ENCODE measurements at places on chromosomes 12 and 14.

DNA sequence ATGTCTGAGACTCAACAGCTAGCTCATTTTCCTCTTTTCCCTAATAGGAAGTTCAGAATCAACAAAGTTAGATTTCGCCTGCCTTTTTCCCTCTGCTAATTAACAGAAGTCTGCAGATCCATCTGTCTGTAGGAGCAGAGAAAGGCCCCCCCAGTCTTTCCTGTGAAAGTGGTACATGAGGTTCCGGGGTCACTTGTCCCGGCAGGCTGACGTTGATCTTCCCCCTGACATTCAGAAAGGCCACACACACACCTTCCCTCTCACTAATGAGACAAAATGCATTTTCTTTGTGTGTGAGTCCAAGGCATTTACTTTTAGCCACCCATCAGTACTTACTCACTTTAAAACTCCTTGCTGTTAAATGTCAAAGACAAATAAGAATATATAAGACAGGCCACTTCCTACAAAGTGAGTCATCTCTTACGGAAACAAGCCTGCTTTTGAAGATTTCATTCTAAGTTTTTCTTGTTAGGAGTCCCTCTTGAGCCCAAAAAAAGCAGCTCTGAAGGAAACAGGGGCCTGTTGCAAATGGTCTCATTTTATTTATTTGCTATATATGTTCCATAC is 138.7 kb downstream of the TTC7B start:
- peak; percentile 10 for DNase-seq

GRCh38 chr12:10256064-10256463 is 43.4 kb downstream of the GABARAPL1 start:
- DNase-seq: no peak

DNA sequence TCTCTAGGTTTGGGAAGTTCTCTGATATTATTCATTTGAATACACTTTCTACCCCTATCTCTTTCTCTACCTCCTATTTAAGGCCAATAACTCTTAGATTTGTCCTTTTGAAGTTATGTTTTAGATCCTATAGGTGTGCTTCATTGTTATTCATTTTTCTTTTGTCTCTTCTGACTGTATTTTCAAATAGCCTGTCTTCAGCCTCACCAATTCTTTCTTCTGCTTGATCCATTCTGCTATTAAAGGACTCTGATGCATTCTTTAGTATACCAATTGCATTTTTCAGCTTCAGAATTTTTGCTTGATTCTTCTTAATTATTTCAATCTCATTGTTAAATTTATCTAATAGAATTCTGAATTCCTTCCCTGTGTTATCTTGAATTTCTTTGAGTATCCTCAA is 199.2 kb downstream of the CRADD start:
- no peak for DNase-seq

DNA sequence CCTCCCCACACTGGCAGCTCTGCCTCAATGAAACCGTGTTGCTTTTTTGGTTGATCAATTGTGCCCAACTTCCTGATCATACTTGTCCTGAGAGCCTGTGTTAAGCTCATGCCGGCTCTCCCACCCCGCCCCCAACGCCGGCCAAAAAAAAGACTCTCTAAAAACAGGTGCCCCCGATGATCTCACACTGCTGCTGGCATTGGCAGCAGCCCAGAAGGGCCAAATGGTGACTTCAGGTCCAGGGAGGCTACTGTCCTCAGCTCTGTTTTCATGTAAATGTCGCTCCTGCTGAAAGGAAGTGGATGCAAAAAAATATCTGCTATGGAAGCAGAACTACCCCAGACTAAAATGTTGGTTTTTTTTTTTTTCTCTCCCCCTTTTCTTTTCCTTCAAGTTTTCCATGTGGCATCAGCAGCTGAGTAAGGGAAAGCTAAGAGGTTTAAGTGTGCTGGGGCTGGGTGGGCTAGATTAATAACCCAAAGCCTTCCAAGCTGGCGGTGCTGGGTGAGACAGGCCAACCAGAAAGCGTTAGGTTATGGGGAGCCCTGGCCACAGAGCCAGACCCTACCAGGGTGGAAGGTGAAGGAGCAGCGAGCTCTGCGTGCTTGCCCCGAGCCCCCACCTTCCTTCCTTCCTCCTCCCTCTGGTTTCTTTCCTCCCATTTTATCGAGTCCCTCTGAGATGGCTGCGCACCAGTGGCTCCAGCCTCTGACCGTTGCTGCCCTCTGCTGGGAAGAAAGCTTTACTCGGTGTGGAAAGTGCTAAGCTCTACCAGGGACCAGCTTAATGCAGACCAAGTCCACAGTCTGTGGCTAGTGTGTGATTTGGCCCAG is 396.1 kb downstream of the NRXN3 start:
- peak; percentile 8 for DNase-seq

GRCh38 chr12:75419841-75420240 is 29.0 kb downstream of the GLIPR1L2 start:
- no peak for DNase-seq

DNA sequence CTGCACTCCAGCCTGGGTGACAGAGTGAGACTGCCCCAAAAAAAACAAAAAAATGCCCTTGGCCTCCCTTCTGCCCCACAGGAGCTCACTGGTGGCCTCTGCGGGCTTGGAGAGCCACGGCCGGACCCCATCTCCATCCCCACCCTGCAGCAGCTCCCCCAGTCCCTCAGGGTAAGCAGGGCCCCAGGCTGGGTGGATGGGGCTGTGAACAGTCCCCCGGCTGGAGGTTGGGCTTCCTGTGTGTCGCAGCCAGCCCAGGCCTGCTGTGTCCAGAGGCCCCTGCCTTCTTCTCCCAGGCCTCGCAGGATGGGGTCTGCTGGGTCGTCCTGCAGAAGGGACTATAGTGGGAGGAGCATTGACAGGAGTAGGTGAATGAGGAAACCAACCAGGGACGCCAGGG is 15.4 kb upstream of the PUS1 start:
- DNase-seq: no peak

DNA sequence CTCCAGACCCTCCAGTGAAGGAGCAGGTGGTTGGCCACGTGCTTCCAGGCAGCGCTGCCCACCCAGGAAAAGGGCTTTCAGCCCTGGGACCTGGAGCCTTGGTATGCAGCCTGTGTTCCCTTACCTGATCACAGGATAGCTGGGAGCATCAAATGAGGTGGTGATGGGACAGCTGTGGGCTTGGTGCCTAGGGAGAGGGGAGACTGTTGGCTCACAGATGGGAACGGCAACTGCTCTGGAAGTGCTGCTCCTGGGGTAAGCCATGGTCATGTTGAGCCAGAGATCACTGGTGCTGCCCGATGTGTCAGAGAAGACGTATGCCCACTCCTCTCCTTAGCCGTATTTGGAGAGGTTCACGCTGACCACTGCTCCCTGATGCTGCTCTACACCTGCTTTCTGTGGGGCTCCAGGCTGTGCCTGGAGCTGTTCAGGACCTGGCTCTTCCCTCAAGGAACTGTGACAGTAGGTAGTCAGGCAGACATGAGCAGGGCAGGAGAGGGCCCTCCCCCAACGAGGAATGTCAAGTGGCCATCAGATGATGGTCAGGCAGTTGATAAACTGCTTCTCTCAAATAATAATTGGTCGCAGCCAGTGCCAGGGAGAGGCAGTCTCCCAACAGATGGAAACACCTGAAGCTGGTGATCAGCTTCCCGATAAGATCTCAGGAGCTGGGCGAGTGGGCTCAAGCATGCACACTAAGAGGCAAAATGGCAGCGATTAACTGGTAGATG is 2.8 kb upstream of the CYP46A1 start:
- no peak for DNase-seq

GRCh38 chr12:50217202-50217601 is 50.0 kb upstream of the CERS5 start:
- no peak for DNase-seq

- no peak for DNase-seq
These were observed 79.0 kb downstream of the TMX1 start for GRCh38 chr14:51318813-51319597.

GRCh38 chr12:108855284-108856169 is 1.9 kb downstream of the SSH1 start:
- DNase-seq: no peak

GRCh38 chr12:69919495-69919894 is 94.5 kb downstream of the MYRFL start:
- DNase-seq: no peak

DNA sequence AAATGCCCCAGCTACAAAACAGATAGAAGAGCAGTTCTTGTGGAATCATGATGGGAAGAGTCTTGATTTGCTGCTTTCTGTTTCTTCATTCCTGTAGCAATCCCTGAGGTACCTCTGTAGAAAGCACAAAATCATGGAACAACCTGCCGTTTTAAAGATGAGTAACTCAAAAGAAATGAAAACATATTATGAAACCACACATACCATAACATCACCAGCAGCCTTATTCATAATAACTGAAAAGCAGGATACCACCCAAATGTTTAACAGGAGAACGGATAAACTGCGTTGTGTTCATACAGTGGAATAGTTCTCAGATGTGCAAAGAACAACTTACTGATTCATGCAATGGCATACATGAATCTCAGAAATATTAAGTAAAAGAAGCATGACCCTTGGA is 188.1 kb downstream of the RGS6 start:
- no peak for DNase-seq

- DNase-seq: no peak
These were observed 707 bp upstream of the MED6 start for GRCh38 chr14:70601162-70601561.

GRCh38 chr12:68919581-68920239 is 13.3 kb downstream of the CPM start:
- no peak for DNase-seq

DNA sequence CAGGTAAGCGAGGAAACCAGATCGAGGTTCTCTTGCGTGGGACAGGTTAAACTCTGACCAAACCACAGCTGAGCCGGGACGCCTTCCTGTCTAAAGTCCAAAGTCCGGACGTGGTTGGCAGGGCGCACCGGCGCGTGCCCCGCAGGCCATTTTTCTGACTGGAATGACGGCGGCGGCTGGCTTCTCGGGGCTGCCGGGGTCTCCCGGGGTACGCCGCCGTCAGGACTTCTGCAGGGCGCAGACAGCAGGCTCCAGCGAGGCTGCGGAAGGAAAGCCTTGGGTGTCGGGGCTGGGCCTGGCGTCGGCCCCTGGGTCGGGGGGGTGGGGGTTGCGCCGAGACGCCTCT is 32.8 kb downstream of the MIA2 start:
- no peak for DNase-seq

DNA sequence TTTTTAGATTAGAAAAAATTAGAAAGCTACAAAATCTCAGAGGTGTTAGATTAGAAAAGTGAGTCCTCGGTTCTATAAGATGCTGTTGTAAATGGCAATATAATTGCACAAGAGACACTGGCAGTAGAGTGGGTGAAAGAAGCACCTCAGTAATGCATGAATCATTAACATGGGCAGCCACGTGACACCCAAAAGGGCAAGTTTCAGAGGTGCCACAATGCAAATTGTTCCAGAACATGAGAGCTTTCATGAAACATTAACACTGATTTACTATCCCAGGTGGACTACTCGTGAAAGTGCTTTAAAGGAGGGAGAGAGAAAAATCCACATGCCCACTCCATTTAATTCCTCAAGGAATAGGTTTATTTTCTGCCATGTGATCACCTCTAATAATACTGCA is 108.4 kb downstream of the PTPRR start:
- DNase-seq: no peak

DNA sequence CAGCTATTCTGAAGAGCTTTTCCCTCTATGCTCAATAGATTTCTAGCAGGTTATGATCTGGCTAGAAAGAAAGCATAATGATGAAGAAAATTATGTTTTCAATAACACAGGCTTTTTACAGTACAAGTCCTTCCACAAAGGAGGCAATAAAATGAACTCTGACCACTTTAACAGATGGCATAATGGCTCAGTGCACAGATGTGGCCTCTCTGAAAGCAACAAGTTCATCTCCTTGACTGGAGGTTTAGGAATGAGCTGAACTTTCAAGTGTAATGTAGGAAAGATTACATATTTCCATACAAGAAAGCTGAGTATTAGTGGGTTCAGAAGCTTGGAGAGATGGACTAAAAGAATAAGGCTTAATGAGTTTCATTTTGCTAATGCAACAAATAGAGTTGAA is 147.4 kb downstream of the EFCAB11 start:
- DNase-seq: no peak

DNA sequence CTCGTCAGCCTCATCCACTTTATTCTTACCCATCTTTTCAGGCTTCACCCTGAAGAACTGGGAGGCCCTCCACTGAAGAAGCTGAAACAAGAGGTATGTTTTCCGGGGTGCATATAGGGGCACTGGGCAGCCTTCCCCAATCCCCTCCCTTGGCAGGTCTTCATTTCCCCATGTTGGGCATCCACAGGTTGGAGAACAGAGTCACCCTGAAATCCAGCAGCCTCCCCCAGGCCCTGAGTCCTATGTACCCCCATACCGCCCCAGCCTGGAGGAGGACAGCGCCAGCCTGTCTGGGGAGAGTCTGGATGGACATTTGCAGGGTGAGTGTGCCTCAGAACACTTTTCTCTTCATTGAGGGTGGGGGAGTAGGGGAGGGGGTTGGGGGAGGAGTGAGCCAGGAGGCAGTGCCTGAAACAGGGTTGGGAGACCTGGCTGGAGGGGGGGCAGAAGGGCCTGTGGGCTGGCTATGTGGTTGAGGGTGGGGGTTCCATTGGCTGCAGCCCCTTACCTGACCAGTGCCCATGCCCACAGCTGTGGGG is 4.0 kb downstream of the NAB2 start:
- DNase-seq: no peak

Data from activated CD4-positive, alpha-beta T cell treated with anti-CD3 and anti-CD28 coated beads for 4 hours (primary cell).